ENCODE measurements at places on chromosomes 7 and 10.

- no peak for DNase-seq
These were observed 71.7 kb upstream of the TMEM106B start for GRCh38 chr7:12139416-12139815.

GRCh38 chr7:131061818-131062217 is 265.9 kb upstream of the MKLN1 start:
- no peak for DNase-seq

DNA sequence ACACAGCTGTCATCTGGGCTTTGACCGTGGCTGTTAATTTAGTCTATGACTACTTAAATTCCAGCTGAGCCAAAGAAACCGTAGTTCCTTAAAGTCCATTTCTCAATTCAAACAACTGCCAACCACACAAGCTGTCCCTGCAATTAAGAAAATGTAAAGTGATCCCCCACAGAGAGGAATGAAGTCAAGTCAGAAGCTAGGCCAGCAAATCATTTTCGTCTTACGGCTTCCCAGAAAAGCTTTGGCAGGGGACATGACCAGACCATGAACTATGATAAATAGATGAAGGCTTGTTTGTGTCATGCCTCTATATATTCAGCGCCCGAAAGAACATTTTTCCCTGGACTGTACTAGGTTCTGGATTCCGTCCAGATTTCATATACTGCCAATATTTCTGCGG is 54.6 kb downstream of the HACD1 start:
- no peak for DNase-seq

GRCh38 chr7:33639552-33640197 is 265.7 kb upstream of the BMPER start:
- DNase-seq, result no peak

DNA sequence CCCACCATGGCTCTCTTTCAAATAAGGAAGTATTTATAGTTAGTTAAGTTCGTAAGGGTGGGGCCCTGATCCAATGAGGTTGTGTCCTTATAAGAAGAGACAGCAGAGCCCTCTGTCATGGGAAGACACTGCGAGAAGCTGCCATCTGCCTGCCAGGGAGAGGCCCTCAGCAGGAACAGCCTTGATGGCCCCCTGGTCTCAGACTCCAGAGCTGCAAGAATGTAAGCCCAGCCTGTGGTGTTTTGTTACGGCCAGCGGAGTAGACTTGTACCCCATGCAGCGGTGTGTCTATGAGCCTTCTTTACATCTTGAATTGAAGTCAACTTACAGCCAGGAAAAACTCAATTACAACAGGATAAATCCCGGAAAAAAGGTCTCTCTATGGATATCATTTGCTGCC is 14.3 kb upstream of the LARP4B start:
- no peak for DNase-seq

DNA sequence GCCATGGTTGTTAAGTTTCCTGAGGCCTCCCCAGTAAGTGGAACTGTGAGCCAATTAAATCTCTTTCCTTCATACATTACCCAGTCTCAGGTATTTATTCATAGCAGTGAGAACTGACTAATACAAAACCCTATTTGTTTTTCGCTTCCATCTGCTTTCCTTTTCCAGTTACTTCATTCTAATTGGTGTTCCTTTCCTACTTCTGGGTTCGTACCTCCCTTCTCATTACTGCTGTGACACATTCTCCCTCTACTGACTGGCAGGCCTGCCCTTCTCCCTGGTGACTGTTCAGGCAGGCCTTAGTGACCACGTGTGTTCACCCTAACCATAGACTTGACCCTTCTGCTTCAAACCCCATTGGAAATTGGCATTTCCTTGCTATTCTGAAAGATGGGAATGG is 37.7 kb downstream of the MTURN start:
- no peak for DNase-seq

DNA sequence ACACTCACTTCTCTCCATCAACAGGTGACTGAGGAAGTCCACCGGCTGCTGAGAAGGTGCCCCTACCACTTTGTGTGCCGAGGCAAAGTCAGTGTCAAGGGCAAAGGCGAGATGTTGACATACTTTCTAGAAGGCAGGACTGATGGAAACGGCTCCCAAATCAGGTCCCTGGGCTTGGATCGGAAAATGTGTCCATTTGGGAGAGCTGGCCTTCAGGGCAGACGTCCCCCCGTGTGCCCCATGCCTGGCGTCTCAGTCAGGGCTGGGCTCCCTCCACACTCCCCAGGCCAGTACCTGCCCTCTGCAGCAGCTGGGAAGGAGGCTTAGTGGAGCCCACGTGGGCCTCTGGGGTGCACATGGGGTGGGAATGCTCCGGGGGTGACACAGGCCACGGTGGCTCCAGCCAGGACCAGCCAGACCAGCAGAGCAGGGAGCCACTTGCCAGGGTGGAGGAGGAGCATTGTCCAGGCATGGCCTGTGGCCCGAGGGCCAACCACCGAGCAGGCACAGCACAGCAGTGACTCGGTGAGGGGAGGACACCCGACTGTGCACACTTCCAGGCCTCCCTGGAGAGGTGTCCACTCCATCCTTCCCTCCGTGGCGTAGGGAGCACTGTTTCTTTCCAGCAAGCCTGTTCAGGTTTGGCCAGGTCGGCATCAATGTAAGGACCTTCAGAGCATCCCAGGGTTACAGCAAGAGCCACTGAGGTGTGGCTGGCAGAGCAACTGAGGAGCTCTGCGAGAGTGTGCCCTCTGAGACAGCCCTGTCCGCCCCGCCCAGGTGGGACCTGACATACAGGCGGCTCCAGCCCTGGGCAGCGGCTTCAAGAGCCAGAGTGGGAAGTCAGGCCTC is 139.7 kb downstream of the ADCY1 start:
- no peak for DNase-seq

DNA sequence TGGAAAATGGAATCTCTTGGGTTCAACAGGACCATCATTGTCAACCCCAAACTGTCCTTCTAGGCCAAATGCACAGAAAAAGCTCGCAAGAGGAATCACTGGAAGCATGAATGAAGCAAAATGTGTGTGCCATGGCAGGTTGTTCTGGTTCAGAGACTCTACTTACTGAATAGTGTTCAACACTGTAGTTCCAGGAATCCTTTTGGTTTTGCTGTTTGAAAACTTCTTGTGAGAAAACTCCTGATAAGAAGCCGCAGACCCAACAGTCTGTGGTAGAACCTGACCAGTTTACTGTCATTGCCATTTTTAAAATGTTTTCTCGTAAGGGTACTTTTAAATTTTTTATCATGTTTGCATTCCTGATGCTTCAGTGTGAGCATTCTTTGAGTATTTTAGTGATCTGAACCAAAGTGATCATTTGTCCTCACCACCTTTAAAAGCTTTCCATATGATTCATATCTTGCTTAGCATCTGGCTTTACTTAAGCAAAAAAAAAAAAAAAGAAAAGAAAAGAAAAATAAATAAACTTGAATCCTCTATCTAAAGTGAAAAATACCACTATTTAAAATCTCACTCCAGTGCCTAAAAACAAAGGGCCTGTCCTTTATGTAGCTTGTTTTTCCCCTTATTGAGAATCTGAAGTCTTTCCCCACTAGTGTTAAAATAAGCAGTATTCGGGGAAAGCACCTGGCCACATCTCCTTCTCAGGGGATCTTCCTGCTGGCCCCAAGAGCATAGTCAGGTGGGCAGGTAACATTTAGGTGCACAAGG is 92.4 kb downstream of the WNT2 start:
- no peak for DNase-seq

GRCh38 chr7:24788961-24789576 is 31.8 kb upstream of the GSDME start:
- no peak for DNase-seq

DNA sequence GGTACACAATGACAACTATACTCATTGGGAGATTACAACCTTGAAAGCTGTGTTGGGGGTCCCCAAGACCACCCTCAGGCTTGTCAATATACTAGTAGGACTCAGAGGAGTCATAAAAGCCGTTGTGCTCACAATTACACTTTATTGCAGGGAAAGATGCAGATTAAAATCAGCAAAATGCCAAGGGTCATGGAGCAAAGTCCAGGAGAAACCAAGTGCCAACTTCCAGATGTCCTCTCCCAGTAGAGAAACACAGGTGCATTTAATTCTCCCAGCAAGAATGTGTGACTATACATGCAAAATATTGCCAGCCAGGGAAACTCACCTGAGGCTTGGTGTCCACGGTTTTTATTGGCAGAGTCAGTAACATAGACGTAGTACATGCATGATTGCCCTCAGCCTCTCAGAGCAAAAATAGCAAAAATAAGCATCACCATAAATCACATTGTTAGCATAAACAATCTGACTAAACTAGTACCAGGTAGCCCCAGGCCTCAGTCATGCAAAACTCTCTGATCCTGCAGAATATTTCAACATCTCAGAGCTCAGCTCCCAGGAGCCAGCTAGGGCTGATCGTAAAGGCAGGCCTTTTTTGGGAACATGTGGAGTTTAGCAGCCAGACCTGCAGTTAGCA is 50.7 kb downstream of the VIM start:
- DNase-seq, result no peak

GRCh38 chr7:151717415-151717814 is 159.5 kb downstream of the PRKAG2 start:
- no peak for DNase-seq

DNA sequence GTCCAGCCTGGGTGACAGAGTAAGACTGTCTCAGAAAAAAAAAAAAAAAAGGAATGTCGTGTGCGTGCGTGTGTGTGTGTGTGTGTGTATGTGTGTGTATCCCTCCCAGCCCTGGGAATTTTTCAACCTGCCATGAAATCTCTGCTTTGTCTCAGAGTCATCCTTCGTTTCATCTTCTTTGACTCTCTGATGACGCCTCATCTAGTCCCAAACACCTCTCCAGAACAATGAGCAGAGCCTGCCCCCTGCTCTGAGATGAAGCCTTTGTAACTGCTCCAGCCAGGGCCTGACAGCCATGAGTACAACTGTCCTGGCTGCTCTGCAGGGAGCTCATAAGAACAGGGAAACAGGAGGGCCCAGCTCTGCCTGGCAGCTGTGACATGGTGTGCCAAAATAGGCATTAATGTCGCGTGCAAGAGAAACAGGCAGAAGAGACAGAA is 149.5 kb downstream of the FAM107B start:
- no peak for DNase-seq

DNA sequence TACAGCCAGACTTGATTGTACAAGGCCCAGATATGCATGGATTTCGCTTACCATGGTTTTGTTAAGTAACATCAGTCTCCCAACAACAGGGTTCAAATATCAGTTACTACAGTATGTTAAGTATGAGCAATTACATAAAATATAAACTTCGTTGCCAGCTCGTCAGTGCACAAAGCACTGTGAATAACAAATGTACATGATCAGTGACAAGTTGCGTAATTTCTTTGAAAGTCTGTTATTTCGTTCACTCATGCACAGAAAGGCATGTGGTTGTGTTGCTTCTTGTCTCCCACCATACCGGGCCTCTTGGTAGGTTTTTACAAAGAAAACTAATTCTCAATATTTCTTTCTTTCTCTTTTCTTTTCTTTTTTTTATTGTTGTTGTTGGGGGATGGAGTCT is 12.5 kb upstream of the ZNF487 start:
- DNase-seq, result no peak

DNA sequence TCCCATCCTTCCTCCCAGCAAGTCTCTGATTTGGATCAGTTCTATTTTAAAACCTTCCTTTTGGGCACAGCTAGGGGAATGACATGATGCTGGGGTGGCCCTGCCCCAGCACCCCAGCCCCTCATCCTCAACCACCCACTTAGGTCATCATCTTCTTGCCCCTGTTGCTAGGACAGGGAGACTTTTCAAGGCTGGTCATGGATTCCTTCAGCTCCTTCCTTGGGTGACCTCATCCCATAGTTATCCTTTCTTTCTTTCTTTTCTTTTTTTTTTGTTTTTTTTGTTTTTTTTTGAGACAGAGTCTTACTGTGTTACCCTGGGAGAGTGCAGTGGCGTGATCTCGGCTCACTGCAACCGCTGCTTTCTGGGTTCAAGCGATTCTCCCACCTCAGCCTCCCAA is 127.2 kb downstream of the WDFY4 start:
- no peak for DNase-seq

GRCh38 chr10:109982812-109983211 is 25.0 kb upstream of the ADD3 start:
- no peak for DNase-seq

Measured in stimulated activated CD4-positive, alpha-beta T cell treated with anti-CD3 and anti-CD28 coated beads, Interleukin-2, amount 100 ng/mL, for 4 hours (primary cell).